ENCODE measurements at places on chromosomes 5 and 9.

DNA sequence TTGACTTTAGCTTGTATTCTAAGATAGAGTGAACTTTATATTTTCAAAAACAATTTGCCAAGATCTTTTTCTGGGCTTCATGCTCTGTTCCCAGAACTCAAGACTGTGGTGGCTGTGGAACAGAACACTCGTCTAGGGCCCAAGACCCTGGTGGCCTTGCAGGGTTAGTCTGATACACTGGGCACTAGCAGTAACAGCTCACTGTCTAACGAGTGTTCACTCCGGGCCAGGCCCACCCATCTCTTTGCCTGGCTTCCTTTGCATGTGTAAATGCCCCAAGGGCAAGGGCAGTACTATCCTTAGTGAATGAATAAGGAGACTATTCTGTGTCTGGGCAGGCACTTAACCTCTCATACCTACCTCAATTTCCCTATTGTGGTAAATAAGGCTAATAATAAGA, 47.4 kb downstream of the PHF2 start:
- DNase-seq: no peak

GRCh38 chr5:158545949-158546530, 553.7 kb downstream of the EBF1 start:
- DNase-seq: no peak

GRCh38 chr9:136249877-136250559, 4.4 kb upstream of the QSOX2 start:
- DNase-seq: no peak

DNA sequence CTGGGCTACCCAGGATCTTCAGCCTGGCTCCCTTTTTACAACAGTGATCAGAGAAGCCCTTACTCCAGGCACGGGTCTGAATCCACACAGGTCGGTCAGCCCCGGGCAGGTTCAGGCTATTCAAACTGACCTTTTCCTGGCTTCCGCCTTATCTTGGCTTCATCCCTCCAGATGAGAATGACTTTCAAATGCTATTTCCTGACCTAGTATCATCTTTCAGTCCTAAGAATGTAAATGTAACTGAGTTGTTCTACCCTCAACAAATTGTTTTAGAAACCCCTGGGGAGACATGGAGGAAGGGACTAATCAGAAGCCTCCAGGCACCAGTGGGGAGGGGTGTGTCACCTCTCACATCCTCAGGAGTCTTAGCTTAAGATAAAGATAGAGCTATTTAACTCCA, 213.2 kb downstream of the EPB41L4A start:
- DNase-seq: no peak

- no peak for DNase-seq
Observed at GRCh38 chr5:40569546-40570270, 110.0 kb upstream of the PTGER4 start.

DNA sequence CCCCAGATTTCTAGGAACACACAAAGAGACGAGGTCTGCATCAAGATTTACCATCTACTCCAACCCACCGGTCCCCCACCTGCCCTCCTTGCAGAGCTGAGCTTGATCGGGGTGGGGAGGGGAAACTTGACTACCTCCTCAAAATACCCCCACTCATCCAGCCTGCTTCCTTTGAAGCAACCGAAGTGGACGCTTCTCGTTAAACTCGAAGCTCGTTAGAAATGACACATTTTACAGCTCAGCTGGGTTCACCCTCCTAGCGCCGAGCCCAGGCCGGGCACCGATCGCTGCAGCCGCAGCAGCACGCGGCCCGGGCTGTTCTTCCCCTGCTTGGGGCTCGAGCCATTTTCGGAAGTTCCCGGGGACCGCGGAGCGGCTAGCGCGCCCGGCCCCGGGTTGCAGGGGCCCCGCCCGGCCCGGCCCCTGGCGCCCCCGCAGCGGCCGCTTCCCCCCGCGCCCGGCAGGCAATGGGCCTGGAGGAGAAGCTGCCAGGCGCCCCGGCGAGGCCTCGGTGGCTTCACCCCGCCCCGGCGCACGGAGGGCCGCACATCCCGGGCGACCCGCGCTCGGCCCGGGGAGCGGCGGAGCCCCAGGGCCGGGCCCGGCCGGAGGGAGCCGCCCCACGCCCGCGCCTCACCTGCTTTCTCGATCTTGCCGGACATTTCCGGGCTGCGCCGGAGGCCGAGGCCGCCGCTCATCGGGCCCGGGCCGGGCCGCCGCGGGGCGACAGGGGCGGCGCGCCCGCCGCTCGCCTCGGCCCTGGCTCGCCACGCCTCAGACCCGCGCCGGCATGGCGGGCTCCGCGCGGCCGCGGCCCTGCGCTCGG, 530 bp downstream of the RAPGEF1 start:
- DNase-seq: peak; percentile 64

DNA sequence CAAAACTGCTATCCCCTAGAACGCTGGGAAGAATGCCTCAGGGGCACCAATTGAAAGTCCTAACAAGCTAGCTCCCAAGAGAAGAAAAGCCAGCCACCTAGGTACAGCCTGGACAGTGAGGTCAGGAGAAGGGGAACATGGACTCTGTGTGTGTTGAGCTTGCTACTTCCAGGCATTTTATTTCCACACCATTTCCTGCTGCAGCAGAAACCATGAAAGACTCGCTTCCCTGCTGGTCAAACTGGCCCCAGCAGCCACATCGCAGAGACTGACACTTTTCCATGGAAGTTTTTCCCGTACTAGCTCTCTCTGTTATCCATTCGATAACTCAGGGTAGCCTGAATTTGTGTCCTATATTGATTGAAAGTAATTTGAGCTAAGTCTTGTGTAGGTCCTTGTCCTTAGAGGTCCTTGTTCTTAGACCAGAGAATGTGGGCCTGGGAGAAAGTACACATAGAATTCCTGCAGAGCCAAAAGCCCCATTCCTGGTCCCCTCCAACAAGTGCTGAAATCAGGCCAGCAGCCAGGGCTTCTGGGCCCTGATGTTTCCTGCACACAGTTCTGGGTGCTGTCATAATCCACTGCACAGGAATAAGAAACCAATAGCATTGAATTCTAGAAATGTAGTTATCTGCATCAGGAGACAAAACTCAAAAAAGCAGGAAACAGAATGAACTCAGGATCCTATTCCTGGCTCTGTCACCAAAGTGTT, 96.6 kb downstream of the BRINP1 start:
- no peak for DNase-seq

DNA sequence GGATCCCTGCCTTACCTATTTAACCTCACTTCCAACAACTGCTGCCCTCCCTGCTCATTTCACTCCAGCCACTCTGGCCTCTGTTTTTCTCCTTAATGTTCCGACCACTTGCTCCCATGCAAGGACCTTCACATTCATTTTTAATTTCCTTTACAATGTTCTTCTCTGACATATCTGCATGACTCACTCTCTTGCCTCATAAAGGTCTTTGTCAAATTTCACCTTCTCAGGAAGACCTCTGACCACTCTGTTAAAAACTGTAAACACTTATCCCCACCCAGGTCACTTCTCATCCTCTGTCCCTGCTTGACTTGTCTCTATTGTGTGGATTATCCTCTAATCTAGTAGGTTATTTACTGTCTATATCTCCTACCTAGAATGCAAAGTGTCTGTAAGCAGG, 751.2 kb downstream of the BRINP1 start:
- no peak for DNase-seq

DNA sequence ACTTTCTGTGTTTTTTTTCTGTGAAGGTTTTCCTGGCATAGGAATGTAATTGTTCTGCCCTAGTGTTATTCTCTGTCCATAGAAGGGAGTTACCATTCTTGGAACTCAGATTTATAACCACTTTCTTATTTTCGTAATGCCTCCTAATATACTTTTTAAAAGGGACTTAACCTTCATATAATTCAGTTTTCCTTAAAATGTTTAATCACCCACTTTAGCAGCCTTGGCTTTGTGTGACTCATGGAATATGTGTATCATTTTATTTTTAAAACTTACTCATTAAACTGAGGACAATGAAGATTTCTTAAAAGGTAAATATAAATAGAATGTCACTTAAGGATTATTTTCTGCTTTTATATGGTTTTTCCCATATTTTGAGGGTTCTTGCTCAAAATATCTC, 50.0 kb downstream of the RAI14 start:
- no peak for DNase-seq

DNA sequence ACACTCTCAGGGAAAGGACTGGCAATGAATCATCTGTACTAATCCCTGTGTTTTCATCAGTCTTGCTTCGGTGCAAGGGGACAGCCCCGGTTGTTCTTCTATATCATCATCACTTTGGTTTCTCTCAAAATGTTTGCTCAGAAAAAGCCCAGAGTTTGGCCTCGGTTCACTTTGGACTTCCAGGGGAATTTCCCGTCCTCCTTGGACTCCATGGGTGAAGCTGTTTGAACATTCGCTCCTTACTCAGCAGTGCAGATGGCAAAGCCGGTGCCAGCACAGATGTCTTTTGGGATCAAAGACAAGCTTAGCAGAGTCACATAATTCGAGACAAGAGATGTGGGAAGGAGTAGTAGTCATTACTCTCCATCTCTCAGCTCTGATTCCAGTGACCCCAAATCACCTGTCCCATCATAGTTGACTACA, 69.8 kb upstream of the TNFSF8 start:
- no peak for DNase-seq

DNA sequence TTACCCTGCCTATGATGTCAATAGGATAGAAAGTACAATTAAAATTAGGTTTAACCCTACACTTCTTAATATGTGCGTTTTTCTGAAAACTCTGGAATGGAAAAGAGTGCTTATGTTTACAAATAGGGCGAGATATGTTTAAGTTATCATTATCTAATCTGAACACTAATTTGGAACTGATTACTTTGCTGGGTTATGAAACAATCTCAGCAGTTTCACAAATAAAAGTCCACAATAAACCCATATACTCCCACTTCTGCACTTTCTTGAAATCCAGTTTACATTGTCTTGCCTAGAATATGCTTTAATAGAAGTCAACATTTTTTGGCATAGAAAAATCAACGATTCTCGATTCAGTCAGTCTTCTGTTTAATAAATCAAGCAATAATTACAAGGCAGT, 236.3 kb downstream of the NFIB start:
- DNase-seq: no peak

DNA sequence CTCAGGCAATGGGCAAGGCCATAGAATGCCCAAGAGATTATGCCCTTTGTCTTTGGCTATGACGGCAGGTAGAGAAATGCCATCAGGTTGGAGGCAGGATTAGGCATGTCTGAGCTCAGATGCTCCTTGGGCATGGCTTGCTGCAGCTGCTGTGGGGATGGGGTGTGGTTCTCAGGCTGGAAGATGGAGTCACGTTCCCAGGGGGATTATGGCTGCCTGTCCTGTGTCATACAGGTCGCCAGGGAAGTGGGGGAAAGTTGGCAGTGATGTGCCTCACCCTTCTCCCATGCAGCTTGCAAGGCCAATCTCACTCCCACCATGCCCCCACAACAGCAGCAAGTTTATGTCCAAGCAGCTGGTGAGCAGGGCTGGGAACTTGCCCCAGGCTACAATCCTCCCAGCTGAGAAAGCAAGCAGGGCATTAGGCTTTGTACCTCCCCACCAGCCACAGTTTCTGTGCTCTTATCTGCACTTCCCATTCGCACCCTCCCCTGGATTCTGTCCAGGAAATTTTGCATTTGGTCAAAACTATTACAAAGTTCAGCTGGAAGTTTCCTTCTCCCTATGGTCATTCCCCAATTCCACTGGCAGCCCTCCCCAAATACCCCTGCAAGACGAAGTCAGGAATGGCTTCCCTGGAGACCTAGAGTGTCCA, 1788.0 kb upstream of the NUDT12 start:
- no peak for DNase-seq

DNA sequence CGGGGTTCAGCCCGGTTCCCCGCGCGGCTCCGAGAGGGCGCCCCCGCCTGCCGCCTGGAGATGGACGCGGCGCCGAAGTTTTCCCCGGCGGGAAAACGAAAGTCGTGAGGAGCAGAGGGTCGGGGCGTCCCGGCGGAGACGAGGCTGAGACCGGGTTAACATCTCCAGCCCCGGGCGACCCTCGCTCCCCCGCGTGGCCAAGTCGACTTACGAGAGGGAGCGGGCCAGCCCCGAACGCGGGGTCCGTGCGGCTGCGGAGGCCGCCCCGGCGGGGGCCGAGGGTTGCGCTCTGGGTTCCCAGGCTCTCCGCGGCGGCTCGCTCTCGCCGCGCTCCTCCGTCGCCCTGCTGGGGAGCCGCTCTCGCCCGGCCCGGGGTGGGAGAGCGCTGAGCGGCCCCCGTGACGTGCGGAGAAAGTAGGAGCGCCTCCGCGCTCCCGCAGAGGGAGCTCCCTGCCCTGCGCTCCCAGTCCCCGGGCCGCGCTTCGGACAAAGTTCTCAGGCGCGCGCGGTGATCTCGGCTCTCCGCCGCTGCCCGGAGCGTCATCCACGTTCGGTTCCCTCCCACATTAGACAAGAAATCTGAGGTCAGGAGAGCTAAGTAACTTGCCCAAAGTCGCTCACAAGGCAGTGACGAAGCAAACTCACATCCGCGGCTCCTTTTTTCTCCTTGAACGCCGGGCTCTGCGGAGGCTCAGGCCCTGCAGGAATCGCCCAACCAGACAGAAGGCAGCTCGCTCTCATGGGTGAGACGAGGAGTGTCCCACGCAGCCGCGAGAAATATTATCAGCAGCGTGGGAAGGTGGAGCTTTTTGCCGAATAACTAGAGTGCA, 1.2 kb upstream of the GCNT4 start:
- DNase-seq: peak; percentile 58

DNA sequence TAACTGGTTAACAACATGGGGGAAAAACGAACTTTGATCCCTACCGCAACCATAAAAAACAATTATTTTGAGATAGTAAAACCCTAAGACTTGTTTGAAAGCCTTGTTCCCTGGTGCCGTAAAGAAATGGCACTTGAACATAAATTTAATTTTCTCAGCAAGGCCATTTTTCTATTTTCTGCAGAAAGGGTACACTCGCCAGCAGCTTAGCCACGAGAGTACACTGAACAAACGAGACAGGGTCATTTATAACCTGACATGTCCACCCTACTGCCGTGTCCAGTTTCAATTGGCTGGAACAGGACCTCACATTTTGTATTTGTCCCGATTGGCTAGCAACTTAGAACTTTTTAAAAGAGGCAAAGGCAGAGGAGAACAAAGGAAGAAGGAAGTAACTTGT, 26.8 kb downstream of the FBXW11 start:
- no peak for DNase-seq

DNA sequence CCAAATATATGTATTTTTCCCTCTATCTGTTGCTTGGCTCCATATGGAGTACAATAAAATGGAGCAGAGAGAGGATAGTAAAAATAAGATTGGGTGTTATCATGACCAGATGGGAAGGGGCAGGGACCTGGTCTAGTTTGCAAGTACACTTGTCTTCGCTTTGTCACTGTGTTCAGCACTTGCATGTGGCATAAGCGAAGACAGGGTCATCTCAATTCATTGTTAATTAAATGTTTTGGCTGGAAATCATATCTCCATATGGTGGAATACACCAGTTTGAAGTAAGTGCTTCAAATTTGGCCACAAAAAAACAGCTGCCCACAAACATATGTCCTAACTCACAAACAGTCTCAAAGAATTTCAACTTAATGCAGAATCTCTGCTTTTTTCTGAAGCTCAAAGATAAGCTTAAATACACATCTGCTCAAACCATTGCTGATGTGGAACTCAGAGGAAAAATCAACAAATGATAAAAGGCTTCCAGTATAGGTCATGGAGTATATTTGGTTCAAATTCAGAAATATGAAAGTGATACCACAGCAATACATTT, 865.4 kb downstream of the TLE4 start:
- DNase-seq: no peak

GRCh38 chr5:53321073-53321472, 159.4 kb upstream of the FST start:
- no peak for DNase-seq
